Stimulated activated CD8-positive, alpha-beta memory T cell treated with anti-CD3 and anti-CD28 coated beads, Interleukin-7, amount 100 ng/mL, for 1 hour (primary cell): ENCODE measurements at places on chromosomes 2 and 18.
A peak's percentile ranks its signal among the peaks of the same experiment; 100 is the strongest.

- DNase-seq, result no peak
Measured at GRCh38 chr2:219702796-219703545, 75.5 kb downstream of the SLC4A3 start.

DNA sequence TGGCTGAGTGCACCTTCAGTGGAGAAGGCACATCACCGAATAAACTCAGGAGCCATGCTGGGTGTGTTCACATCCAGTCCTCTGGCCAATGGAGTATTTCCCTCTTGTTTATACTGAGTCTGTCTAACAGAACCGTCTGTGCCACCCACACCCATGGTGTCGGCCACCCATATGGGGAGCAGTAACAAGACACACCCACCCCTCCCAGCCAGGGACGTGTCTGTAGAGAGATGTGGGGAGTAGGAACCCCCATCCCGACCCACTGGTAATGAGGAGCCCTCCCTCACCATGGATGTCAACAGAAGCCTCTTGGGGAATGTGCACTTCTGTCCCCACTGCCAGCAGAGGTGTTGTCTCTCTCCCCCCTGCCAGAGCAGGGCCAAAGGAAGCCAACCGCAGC is 37.1 kb downstream of the KCNG2 start:
- no peak for DNase-seq

DNA sequence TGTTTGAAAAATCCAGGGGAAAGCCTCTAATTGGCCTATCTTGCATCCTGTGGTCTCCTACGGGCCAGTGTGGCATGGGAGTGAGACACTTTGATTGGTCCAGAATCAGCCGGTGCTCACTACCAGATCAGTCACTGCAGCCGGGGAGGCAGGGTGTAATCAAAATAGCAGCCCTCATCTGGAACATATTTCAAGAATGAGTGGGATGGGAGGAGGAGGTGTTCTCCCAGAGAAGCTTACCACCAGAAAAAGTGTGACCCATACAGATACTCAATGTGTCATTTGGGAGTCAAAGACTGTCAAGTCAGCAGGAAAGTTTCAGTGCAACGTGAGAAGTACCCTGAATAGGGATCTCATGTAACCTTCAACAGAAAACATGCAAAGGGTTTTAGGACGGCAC is 393.9 kb upstream of the SLC14A2 start:
- DNase-seq, result no peak

GRCh38 chr2:44974064-44974715 is 32.7 kb downstream of the SIX3 start:
- DNase-seq, result no peak

GRCh38 chr2:104233591-104233990 is 620.3 kb upstream of the POU3F3 start:
- DNase-seq, result no peak

DNA sequence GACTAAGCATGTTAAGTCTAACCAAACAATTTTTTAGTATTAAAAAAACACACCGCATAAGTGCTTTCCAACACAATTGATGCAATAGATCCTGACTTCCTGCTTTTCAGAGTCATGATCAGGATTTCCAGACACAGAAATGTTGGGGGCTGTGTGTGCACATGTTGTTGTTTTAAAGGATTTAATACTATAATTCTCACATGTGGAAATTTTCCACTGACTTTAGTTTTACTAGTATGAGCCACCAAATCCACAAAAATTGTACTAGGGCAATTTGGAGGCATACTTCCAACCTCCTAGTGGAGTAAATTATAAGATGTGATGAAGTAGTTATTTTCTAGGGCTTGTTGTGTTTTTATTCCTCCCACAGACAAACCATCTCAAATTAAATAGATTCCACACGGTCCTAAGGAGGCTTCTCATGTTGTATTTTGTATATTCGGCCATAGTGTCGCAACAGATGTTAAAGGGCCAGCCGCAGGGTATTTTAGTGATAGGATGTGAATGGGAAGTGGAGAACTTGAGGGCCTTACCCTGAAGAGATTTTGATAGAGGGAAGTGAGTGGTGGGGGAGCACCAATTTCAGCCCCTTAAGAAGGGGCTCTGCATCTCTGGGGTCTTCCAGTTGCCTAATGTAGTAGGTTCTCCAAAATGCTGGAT is 108.9 kb upstream of the KLF7 start:
- no peak for DNase-seq

- DNase-seq, result no peak
Measured at GRCh38 chr2:240226672-240227537, 86.4 kb upstream of the OTOS start.

DNA sequence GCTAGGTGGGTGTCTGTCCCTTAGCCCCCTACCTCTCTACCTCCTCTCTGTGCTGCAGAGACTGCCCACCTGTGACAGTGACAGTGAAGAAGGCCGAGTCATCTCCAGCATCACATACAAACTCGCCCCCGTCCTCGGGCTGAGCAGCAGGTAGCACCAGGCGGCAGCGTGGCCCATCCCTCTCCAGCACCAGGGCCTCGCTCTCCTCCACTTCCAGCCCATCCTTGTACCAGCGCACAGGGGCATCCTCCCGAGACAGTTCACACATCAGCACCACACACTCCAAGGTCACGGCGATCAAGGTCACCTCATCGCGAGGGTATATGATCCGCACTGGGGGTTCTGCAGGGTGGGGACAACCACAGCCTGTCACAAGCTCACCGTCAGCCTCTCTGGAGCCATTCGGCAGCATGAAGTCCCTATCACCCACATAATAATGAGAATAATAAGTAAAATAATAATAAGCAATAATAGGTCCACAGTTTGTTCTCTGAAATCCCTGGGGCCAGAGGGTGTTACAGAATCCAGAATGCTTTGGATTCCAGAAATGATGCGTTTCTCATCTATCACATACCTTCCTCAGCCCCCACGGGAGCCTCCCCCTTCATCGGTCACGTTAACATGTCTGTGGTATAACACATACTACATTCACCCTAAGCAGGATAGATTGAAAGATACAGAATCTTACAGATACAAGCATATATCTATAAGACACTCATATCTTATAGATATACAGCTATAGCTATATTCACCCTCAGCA is 12.0 kb downstream of the OBSL1 start:
- DNase-seq, result no peak

- DNase-seq, result no peak
Measured at GRCh38 chr2:33420726-33421125, 55.7 kb upstream of the RASGRP3 start.

- no peak for DNase-seq
Measured at GRCh38 chr2:113164215-113164929, 9.4 kb upstream of the PSD4 start.

- DNase-seq, result no peak
Measured at GRCh38 chr2:64666810-64667438, 13.2 kb upstream of the SERTAD2 start.

DNA sequence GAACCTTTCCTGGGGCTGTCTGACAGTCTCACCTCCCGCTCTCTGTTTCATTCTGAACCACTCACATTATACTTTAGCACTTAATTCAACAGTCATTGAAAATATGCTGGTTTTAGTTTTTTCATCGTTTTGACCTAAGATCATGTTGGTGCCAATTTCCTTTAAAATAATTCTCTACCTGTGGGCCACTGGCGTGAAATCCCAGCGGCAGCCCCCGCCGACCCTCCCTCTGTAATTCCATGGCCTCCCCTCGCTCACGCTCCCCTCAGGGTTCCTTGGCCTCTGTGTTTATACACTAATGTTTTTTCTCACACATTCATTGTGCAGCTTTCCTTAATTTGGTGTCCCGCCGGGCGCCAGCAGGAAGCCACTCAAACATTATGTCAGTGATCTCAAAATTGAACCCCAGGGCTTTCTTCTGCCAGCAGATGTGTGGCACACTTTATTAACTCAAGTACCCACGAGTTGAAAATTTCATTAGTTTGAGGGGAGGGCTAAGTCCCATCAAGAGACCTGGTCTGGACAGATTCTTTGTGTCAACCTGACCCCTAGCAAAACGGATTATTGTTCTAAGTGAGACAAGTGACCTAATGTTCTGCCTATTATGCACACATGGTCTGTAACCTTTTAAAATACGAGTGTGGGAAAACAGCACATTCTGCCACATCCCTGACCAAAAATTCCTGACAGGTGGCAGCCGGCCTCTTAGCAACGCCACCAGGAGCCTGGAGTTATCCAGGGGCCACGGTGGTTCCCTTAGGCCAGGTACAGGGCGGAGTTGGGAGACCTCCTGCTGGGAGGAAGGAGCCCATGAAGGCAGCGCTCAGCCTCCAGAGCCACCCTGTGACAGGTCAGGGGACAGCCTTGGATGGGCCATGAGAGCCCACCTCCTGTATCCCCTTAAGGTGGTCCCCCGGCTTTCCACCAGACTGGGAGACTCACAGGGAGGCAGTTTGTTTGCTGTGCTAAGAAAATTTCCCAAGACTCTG is 53.1 kb downstream of the APOB start:
- no peak for DNase-seq

DNA sequence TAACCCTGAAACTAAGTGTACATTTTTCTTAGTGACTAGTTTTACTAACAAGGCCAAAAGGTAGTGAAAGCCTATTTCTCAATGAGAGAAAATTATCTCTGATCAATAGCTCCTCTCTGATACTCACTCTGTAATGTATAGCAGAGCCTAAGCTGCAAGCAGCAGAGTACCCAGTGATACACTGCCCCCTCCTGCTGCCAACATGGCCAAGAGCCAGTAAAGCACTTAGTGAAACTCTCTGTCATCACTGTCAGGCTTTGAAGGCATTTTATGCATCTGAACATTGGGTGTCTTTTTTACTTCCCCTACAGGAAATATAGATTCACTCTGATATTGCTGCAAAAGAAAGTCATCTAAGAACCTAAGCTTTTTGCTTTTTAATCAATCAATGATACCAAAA is 784.1 kb upstream of the CDH7 start:
- DNase-seq, result no peak

GRCh38 chr2:3181416-3182010 is 196.1 kb downstream of the EIPR1 start:
- DNase-seq, result no peak

GRCh38 chr18:3799515-3799914 is 349.5 kb downstream of the TGIF1 start:
- no peak for DNase-seq

GRCh38 chr2:191569025-191569424 is 108.9 kb upstream of the NABP1 start:
- DNase-seq, result no peak

GRCh38 chr2:136117909-136118818 is at the start of gene CXCR4:
CXCR4 (minus strand) TSS chr2:136118149; CDS start chr2:136118060, 89 bp downstream.
- peak; percentile 90 for DNase-seq

- DNase-seq, result no peak
Measured at GRCh38 chr18:58341916-58342315, 287.0 kb downstream of the ALPK2 start.

DNA sequence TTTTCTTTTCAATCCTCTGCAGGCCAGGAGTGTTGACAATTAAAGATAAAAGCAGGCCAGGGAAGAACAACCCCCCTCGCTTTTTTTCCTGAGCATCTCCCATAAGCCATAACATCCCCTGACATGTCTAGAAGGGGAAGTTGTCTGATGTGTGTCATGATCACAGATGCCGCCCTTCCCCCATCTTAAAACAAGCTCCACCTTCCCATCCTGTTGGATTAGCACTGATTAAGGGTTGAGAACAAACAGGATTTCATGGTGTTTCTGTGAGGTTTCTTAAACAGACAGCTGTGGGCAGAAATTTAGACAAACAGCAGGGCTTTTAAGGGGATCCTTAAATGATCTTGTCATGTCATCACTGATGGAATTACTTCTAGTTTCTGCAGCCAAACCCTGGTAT is 59.4 kb upstream of the UPP2 start:
- DNase-seq, result no peak

- DNase-seq, result no peak
Measured at GRCh38 chr2:48272199-48272598, 257.8 kb upstream of the STON1 start.

DNA sequence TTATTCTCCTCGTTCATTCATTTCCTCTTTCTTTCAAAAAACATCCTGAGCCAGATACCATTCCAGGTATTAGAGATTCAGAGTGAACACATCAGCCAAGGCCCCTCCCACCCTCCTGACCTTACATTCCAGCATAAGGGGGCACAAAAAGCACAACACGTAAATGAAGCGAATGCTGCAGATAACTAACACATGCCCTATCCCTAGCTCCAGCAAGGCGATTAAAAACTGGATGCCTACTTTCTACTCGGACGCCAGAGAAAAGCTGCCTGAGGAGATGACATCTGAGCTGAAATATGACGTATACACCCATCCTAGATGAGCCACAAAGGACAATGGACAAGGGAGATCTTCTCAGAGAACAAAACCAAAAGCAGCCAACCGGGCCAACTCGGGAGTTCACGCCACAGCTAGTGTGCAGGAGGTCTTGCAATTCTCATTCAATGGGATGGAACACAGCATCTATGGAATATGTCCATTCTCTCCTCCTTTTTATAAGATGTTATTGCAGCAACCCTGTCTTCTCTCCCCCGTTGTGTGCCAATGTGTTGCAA is 33.5 kb downstream of the FEZ2 start:
- no peak for DNase-seq

DNA sequence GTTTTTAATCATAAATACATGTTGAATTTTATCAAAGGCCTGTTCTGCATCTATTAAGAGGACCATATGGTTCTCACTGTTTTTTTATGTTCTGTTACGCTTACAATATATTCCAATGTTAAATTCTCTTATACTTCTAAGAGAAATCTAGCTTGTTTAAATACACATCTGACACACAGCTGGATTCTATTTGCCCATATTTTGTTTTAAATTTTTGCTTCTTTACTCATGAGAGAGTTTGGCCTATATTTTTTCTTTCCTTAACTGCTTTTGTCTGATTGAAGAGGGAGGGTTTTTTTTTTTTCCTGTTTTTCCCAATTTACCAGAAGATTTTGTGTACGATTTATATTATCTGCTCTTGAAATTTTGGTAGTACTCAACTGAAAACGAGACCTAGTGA is 34.9 kb downstream of the RNF144A start:
- DNase-seq, result no peak

GRCh38 chr2:40886655-40887054 is 434.8 kb upstream of the SLC8A1 start:
- no peak for DNase-seq

DNA sequence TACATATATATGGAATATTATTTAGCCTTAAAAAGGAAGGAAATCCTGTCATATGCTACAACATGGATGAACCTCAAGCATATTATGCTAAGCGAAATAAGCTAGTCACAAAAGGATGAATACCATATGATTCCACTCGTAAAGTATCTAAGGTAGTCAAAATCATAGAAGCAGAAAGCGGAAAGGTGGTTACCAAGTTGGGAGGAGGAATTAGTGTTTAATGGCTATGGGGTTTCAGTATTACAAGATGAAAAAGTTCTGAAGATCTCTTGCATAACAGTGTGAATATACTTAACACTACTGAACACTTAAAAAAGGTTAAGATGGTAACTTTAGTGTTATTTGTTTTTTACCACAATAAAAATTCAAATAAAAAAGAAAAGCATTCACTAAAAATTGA is 99.0 kb downstream of the MGAT5 start:
- DNase-seq, result no peak

- DNase-seq, result peak; percentile 0
Measured at GRCh38 chr2:64143169-64144056, 807 bp downstream of the PELI1 start.

- no peak for DNase-seq
Measured at GRCh38 chr18:49359732-49360444, 100.6 kb downstream of the DYM start.
